ENCODE measurements at places on chromosomes 7 and 10.

GRCh38 chr7:6271060-6271658 is 1.3 kb downstream of the CYTH3 start:
- DNase-seq: no peak

GRCh38 chr10:44956226-44956625 is 3.4 kb upstream of the RASSF4 start:
- DNase-seq: no peak

DNA sequence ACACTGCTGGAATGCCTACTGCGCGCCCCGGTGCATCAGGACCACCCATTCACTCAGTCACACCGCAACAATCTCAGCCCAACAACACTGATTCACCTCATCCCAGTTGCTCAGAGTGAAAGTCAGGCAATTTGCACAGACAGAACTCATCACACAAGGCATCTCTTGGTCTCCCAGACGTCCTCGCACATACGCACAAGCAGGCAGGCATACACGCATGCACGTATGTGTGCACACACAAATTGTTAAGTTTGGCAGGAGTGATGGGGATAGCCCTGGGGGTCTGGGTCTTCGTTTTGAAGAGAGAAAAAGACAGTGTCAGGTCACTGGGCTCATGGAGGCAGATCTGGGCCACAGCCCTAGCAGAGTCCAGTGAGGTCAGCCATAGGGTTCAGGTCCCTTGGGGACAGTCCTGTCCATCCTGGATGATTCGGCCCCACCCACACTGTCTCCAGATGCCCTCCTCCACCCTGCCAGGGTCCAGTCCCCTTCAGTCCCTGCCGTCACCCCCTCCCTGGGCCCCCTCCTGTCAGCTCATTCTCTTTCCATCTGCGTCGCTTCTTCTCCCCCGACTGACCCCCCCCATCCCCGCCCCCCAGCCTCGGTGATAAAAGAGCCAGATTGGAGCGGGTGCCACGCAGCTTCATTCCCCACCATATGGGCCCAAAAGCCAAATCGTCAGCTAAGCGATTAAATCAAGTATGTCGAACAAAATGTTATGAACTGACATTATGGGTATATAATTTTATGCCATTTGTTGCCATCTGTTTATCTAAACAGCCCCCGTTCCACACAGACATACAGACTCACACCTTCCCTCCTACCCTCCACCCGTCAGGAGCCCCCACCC is 48.5 kb upstream of the SLF2 start:
- no peak for DNase-seq

DNA sequence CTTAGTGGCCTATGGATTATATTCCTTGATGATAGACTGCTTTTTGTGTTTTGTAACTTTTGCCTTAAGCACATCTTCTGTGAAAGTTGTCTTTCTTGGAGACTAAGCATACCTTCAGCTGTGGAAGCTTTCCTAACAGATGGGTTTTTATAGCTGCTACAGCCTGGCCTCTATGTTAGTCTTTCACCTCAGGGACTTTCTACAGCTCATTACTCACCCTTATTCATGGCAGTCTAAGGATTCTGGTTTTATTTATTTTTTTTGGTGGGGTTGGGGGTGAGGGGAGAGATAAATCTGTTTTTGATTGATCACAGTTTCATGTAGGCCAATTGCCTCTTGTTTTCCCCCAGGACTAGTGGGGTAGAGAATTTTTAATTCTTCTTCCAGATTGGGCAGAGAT is 219.9 kb downstream of the DKK1 start:
- no peak for DNase-seq

DNA sequence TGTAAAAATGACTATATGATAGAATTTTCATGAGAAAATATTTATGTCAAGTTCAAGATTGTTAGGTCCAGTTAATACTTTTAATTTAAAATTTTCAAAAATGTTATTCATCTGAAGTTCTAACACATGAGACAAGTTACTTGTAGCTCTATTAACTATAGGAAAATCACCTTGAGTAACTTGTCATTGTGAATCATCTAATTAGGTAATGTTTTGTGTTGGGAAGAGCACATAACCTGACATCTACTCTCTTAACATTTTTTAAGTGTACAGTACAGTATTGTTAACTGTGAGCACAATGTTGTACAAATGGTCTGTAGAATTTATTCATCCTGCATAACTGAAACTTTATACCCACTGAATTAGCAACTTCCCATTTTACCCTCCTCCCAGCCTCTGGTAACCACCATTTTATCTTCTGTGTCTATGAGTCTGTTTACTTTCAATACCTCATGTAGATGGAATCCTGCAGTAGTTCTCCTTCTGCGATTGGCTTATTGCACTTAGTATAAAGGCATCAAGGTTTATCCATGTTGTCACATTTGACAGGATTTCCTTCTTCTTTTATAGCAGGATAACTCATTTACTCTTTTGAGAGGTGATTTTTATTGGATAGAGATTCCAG is 54.6 kb downstream of the ARL4A start:
- DNase-seq: no peak

DNA sequence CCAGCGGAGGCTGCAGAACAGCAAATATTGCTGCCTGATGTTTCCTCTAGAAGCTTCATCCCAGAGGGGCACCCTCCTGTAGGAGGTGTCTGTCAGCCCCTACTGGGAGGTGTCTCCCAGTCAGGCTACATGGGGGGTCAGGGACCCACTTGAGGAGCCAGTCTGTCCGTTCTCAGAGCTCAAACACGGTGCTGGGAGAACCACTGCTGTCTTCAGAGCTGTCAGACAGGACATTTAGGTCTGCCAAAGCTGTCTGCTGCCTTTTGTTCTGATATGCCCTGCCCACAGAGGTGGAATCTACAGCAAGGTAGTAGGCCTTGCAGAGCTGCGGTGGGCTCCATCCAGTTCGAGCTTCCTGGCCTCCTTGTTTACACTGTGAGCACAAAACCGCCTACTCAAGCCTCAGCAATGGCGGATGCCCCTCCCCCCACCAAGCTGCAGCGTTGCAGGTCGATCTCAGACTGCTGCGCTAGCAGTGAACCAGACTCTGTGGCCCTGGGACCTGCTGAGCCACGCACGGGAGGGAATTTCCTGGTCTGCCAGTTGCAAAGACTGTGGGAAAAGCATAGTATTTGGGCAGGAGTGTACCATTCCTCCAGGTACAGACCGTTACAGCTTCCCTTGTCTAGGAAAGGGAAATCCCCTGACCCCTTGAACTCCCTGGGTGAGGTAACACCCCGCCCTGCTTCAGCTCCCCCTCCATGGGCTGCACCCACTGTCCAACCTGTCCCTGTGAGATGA is 17.7 kb upstream of the MINDY3 start:
- DNase-seq: no peak

DNA sequence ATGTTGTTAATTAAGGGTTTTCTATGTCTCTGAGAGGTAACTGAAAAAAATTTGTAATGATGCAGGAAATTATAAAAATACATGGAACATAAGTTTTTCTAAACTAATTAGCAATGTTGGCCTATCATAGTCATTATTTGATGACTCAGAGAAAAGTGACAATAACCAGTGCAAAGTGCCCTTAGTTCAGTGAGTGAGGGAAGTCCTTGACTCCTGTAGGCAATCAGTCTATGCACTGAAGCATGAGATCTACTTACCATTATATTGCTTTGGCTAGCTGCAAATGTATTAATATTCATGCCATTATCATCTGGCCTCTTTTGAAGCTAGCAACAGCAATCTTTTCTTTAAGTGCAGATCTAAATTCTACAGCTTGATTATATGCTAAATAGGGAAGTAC is 40.6 kb downstream of the CCDC172 start:
- DNase-seq: no peak

DNA sequence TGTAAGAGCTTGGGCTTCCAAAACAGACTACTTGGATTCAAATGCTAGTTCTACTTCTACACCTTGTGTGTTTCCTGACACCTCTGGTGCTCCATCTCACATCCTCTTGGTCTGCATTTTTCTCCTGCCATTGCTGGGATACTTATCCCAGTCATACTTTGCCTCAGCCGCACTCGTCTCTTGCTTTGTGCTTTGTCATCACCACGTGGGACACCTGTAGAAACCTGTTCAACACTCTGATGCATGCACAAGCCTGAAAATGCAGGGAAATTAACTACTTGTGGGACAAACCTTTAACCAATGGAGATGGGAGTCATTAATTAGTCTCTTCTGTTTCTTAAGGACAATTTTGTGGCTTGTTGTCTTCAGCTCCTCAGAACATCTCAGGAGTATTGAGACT is 94.2 kb upstream of the PHYHIPL start:
- no peak for DNase-seq

- no peak for DNase-seq
Observed at GRCh38 chr7:113338071-113338696, 219.8 kb upstream of the SMIM30 start.

GRCh38 chr10:95221124-95221523 is 27.1 kb downstream of the ACSM6 start:
- DNase-seq: no peak

GRCh38 chr7:102072636-102073209 is 213.9 kb upstream of the SH2B2 start:
- no peak for DNase-seq

GRCh38 chr10:71302874-71303568 is 16.0 kb upstream of the SLC29A3 start:
- no peak for DNase-seq

DNA sequence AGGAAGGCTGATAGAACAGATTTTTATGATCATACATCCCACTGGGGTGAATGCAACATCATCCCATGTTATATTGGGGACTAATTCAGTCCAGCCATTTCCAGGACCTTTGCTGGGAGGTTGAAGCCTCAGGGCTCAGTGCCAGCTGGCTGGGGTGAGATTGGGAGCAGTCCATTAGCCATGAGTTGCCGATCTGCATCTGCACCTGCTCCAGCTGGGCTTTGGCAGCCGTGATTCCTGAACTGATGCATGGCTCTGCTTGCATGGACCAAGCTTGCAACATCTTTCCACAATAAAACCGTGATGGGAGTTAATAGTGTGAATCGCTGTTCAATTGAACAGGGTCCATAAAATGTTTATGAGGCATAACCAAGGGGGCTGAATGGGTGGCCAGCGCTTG is 346.9 kb downstream of the TYW1 start:
- DNase-seq: no peak

DNA sequence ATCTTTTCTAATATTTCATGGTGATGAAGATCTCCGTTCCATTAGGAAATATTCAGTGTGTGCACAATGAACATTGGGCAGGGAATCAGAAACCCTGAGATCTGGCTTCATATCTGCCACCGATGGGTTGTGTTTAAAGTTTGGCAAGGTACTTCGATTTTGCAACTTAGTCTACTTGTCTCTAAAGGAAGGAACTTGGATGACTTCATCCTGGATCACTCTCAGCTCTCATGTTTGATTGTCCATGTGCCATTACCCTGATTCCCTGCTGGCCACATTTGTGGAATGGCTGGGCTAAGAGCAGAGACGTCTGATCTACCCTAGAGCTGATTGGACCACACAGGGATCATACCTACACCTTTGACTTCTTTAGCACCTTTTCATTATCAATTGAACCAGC is 177.0 kb upstream of the KMT2E start:
- no peak for DNase-seq

- no peak for DNase-seq
Observed at GRCh38 chr7:73918926-73919693, 58.2 kb downstream of the TMEM270 start.

GRCh38 chr7:78018641-78019446 is 220.3 kb downstream of the PHTF2 start:
- no peak for DNase-seq

GRCh38 chr7:120475994-120476393 is 203.0 kb downstream of the KCND2 start:
- DNase-seq: no peak

- no peak for DNase-seq
Observed at GRCh38 chr10:17062955-17063484, 66.6 kb downstream of the CUBN start.

DNA sequence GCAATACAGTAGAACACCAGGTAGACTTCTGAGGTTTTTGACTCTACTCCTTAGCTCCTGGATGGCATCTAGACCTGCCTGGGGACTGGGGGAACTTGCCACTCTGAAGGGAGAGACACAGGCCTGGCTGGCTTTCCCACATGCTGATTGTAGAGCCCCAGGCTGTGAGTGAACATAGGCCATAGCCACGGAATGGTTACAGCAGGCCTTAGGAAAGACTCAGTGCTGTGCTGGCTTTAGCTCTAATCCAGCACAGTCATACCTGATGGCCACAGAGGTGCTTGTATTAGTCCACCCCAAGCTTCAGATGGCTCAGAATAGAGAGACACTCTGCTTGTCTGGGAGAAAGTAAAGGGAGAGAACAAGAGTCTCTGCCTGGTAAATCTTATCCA is 35.0 kb upstream of the ARHGAP12 start:
- DNase-seq: no peak

DNA sequence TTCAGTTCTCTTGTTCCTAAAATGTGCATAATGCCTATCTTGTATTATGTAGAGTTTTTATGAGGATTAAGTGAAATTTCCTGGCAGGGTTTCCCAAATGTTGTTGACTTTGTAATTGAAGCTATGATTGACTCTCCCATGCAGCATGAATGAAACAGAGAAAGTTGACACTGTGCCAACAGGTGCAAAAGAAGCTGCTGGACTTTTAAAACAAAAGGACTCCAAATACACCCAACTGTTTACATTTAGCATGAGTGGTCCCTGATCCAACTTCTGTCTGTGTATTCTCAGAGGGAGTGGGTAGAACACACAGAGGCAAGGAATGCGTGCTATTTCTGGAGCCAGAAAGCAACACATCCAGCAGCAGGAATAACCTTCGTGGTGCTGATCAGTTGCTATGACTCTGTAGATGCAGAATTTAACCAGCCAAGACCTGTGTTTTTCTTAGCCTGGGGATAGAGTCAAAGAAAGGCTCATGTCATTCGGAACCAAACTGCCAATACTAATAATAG is 14.4 kb upstream of the RBM20 start:
- DNase-seq: no peak

- no peak for DNase-seq
Observed at GRCh38 chr7:73703757-73704639, 15.5 kb downstream of the STX1A start.

DNA sequence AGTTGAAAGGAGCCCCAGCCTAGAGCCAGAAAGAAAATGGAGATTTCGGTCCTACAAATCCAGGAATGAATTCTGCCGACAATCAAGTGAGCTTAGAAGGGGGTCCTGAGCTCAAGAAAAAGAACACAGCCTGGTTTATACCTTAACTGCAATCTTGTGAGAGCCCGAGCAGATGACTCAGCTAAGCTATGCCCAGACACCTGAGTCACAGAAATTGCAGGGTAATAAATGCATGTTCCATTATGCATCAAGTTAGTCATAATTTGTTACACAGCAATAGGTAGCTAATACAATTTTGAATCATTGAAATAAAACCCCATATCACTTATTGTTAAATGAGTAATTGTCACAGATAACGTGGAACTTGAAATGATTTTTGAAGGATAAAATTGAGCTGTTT is 111.8 kb upstream of the FOXP2 start:
- no peak for DNase-seq

DNA sequence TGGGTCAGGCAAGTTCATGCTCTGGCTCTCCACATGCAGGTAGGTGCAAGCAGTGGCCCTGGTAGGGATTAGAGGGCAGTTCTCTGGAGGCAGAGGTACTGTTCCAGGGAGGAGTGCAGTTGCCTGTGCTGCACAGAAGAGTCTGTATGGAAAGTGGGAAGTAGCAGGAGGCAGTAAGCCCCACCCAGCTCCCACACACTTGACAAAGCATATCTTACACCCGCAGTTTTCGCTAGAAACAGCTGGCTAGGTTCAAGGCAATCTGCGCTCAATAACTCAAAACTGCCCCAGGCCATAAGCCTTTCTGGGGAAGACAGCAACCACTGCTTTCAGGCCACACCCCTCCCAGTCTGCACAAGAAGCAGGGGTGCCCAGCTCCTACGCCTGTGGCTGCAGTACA is 33.1 kb upstream of the ARMC3 start:
- DNase-seq: no peak
